ENCODE measurements at places on chromosomes 5 and 9.
A peak's percentile ranks its signal among the peaks of the same experiment; 100 is the strongest.

- DNase-seq, result no peak
Observed at GRCh38 chr9:92911511-92912475, 34.0 kb upstream of the ZNF484 start.

DNA sequence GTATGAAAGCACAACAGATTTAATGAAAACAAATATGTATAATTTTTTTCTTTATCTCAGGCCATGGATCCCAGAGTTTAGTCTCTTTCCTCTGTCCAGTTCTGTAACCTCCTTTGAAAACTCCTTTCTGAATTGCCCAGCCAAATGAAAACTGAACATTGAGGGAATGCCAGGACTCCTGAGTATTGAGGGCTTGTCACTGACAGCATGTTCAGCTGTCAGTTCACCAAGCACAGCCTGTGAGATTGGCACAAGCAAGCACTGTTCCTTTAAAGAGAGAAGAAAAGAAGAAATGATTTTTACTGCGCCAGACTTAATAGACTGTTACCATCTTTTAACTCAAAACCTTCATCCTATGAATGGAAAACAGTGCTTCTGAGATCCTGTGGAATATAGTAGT is 27.3 kb downstream of the TTC1 start:
- DNase-seq, result no peak

DNA sequence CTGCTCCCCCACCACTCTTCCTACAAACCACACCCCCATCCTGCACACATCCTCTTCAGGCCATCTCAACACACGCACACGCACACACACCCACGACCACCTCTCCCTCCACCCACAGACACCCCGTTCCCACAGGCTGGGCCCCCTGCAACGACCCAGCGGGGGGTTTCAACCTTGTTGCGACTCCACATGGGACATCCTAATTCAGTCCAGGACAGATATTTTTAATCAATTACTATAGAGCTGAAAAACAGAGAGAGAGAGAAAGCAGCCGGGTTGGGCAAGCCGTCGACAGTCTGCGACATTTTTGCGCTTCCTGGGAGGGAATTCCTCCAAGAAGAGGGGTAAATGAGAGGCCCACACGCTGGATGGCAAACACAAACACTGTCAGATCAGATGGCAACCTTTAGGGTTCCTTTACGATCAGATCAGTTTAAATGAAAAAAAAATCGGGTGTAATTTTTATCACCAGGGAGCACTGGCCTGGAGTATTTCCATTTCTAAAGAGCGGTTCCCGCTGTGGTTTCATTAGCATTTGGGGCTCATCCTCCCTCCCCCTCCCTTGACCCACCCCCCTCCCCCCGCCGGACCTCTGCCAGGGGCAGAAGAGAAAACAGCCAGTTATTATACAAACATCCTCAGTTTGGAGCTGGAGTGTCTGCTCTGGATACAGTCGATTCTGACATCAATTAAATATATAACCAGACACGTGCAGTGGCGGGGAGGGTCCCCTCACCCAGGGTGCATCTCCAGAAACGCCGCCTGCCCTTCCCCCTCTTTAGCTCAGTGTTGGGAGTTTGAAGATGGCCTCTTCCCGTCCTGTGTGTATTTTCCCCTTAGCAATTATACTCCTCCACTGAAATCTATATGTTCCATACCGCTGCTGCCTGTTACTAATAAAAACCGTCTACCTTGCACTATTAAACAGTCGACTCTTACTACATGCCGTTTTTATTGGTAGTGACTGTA is 2.3 kb upstream of the IRX2 start:
- no peak for DNase-seq

GRCh38 chr5:14190194-14191164 is 47.3 kb downstream of the TRIO start:
- peak; percentile 45 for DNase-seq

GRCh38 chr5:93130624-93131490 is 450.2 kb downstream of the NR2F1-AS1 start:
- DNase-seq, result no peak

- DNase-seq, result no peak
Observed at GRCh38 chr5:1557114-1557873, 33.5 kb upstream of the LPCAT1 start.

GRCh38 chr9:120158221-120158620 is 421.7 kb downstream of the CDK5RAP2 start:
- no peak for DNase-seq

DNA sequence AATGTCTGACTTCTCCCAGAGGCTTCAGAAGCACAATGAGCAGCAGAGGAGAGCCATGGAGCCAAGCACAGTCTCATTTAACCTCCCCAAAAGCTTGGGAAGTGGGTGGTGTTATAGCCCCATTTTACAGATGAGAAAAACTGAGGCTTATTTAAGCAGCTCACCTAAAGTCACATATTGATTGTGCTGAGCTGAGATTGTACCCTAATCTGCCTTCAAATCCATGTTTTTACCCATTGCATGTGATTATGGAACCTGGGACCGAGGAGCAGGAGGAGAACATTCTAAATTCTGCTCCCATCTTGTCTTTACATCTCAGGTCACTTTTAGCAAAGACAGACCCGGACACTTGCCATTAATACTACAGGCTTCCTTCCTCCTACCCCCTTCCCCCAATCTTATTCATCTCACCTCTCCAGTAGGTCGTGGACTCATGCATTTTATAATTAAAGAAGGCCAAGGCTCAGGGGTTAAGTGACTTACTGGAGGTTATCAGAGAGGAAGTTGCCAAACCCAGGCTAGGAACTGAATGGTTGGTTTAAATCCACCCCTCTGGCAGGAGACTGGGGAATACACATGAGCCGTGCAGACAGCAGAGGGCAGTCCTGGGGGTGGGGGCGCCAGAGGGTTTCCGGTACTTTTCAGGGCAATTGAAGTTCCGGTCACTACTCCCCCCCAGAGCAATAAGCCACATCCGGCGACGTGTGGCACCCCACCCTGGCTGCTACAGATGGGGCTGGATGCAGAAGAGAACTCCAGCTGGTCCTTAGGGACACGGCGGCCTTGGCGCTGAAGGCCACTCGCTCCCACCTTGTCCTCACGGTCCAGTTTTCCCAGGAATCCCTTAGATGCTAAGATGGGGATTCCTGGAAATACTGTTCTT is 51.0 kb upstream of the IL17B start:
- no peak for DNase-seq

GRCh38 chr5:68455216-68455615 is 239.7 kb downstream of the PIK3R1 start:
- DNase-seq, result no peak

DNA sequence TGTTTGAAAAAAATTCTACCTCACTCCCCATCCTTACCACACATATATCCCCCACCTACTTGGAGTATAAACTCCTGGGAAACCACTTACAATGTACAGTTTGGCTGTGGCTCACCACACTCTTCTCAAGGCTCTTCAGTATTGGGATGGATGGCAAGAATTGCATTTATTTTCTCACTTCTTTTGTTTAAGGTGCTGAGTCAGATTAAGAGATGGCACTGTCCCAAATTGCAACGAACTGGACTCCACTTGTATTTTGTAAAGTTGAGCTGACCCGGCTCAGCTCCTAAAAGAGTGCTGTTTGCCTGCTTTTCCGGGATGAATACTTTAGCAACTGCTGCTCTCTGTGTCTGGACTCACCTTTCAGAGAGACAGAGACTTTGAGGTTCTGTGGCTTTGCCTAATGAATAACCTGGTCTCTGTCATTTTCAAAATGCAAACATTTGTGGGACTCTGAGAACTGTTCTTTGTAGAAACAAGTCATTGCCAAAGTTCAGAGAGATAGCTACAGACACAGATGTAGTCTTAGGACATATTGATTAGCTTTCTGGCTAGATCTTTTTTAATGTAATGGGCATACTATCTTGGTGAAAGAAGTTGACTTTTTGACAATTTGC is 42.2 kb downstream of the PPP2R2B start:
- no peak for DNase-seq

- no peak for DNase-seq
Observed at GRCh38 chr9:87290241-87291052, 207.2 kb upstream of the DAPK1 start.

GRCh38 chr9:99855467-99856176 is 33.9 kb downstream of the NR4A3 start:
- DNase-seq, result no peak

DNA sequence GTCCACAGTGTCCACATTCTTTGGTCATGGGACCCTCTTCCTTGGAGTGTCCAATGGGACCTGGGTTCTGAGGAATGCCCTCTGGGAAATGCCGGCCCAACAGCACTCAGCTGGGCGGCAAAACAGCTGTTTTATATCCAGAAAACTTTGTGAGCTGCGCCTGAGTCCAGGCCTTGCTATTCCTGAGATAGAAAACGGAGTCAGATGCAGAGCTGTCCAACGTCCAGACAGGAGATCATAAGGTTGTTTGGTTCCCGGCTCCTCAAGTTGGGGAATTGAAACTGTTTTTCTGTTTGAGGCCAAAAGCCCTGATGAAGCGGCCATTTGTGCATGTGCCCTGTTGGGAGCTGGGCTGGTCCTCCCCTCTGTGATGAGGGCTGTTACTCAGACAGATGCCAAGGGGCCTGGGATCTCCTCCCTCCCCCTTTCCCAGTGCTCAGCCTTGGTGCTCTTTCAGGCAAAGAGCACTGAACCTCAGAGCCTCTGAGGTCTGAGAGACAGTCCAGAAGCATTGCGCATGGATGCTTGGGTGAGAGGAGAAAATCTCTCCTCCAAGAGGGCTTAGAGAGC is 66.6 kb upstream of the GARNL3 start:
- no peak for DNase-seq

DNA sequence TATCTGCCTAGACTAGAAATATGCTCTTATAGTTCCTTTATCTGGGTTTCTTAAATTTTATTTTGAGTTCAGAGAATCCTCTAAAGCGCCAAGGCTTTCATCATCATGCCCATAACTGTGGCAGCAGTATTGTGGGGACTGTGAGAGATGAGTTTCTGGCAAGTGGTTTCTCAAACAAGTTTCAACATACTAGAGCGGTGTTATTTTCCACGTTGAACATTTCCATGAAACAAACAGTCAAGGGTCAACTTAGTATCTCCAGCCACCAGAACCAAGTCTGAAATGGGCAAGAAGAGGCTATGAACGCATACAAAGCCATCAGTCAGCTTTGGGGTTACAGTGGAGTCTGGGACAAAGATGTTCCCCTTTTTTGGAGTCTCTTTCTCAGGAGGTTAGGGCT is 40.3 kb downstream of the SERINC5 start:
- no peak for DNase-seq

DNA sequence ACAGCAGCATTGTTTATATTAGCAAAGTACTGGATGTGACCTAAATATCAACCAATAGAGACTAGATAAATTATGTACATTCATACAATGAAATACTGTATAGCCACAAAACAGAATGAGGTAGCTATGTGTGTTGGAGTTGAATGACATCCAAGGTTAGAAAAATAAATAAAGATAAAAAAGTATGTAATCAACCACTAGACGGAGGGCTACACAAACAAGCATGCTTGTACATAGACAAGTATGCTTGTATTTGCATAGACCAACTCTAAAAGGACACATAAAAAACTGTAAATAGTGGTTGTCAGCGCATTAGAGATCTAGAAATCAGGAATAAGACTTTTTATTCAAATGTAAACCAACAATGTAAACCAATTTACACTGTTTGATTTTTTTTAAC is 3.0 kb downstream of the FEM1C start:
- no peak for DNase-seq

DNA sequence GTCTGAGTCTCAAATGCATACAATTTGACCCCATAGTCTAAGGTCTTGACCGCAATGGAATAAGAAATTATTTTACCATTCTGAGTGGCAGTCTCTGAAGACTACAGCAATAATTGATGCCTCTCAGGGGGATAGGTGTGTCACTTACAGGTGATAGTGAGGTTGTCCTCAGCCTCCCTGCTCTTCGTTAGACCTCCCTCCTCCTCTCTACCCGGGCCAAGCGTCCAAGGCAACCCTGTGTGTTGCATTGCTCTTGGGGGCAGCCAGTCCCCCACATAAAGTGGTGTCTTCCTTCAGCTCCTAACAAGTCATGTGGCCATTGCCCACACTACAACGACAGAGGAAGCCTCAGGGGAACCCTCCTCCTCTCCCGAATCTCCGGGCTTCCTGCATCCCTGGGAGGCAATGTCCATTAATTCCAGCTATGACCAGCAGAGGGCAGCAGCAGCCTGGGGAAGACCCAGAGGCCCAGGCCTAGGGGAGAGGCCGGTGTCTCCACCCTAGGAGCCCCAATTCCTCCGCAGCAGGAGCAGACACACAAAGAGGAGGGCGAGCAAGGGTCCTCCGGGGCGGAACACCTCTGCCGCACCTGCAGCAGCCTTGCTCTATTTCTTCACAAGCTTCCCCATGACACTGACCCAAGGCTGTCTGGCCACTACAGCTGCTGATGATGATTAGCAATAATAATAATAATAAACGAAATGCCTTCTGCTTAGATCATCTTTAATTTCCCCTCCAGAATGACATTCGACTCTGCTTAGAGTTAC is 134.8 kb downstream of the KCNIP1 start:
- no peak for DNase-seq

- DNase-seq, result peak; percentile 76
Observed at GRCh38 chr9:124658165-124659017, 112.7 kb downstream of the NR6A1 start.

GRCh38 chr9:127219520-127219919 is 45.1 kb upstream of the GARNL3 start:
- no peak for DNase-seq

DNA sequence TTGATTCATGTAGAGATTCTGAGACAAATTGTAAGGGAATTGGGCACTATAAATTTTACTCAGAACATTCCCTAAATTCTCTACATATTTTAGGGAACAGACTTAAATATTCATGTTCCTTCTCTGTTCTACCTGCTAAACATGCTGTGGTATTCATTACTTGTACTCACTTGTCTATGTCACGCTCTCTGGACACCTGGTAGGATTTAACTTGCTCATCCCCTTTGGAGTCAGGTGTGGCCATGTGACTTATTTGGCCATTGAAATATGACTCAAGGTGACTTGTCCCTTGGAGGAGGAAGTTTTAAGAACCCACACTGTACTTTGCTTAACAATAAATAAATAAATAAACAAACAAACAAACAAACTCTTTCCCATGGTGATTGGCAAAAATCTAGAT is 2258.8 kb upstream of the WWC1 start:
- no peak for DNase-seq

- DNase-seq, result no peak
Observed at GRCh38 chr5:95620870-95621838, 1.3 kb downstream of the GPR150 start.

GRCh38 chr9:37029776-37030610 is 4.1 kb downstream of the PAX5 start:
- no peak for DNase-seq

GRCh38 chr5:110945874-110946436 is 125.6 kb upstream of the TSLP start:
- no peak for DNase-seq

DNA sequence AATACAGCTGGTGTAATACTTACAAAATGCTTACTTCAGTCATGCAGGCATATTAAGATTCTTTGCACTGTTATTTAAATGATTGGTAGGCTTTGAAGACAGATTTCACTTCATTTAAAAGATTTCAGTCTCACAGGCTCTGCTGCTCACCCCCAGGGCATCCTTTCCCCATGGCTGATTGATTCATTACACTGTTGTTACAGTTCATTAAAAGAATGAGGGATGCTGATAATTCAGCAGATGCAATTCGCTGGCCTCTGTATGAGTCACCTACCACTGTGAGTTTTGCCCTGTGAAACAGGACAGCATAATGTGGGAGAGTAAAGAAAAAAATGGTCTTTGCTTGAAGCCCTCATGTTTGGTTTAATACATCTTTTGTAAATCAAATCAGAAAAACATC is 246.9 kb downstream of the CYLC2 start:
- no peak for DNase-seq

GRCh38 chr5:54844266-54844665 is 141.1 kb downstream of the ESM1 start:
- DNase-seq, result no peak

GRCh38 chr5:72505539-72506157 is 1.6 kb downstream of the ZNF366 start:
- no peak for DNase-seq

GRCh38 chr9:108535526-108535925 is 320.3 kb downstream of the ACTL7B start:
- no peak for DNase-seq

All from NCI-H2107 (cell line).